ENCODE measurements at places on chromosomes 1 and 21.

DNA sequence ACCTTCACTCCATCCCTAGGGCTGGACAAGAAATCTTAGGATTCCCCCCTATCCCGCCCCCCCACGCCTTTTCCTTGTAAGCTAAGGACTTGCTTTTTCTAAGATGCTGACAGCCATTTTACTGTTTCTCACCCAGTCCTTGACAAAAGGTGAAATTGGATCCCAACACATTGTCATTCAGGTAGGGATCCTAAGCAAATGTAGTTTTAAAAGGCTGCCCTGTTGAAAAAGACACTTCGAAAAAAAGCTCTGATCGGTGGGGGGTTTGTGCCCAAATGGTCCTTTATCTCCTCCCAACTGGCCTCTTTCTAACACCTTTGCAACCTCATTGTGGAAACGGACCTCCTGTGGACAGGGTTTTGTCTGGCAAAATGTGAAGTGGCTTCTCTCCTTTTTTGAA, 2.9 kb downstream of the CACHD1 start:
- DNase-seq, result no peak

- DNase-seq, result no peak
These were observed 10.3 kb downstream of the ZBTB40 start for GRCh38 chr1:22461678-22462527.

DNA sequence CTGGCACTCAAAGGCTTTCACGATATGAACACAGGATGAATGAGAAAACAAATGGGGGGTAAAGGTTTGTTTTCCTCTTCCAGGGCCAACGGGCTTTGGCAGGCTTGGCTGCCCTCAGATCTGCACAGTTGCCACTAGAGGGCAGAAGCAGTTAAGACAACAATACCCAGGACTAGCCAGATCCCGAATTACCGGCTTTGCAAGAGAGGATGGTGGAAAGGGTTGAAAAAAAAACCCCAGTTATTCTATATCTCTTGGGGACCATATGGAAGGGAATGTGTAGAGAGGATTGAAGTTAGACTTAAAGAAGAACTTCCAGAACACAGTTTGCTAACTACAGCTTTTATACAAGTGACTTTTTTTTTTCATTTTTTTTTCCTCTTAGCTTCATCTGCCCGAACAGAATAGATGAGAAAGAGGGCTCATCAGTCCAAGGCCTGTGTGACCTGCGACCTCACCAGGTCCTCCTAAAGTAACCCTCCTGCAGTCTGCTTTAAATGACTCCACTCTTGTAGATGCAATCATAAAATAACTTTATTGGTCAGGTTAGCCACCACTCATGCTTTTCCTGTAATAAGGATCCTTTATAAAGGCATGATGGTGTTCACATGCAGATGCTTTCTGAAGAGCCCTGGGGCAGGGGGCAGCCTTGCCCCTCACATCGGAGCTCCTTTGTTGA, 10.7 kb downstream of the FMOD start:
- DNase-seq, result peak; percentile 36

DNA sequence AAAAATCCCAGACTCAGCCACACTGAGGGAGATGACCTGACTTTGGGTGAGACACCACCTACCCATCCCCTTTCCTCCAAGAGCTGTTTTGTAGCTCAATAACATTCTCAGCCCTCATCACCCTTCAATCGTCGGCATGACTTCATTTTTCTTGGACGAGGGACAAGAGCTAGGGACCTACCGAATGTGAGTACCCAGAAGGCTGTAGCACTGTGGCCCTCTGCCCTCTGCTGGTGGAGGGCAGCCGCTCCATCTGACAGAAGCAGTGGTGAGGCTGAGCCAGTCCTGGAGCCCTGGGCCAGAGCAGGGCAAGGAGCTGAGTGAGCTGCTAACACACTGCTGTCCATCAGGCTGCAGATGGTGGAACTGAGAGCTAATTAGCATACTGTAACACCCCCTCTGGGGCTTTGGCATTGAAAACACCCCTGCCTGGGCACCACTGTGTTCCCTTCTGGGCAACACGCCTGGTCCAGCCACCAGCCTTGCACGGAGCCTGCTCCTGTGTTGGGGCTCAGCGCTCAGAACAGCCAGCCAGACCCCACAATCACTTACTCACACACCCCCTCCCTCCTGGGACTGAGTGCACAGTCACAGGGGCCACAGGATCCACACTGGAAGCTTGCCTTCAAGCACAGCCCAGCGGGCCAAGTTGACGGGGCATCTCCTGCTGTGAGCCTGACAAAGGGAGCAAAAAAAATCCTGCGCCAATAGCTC, 18.3 kb upstream of the ALPL start:
- no peak for DNase-seq

GRCh38 chr1:2953688-2954285, 67.5 kb upstream of the ACTRT2 start:
- DNase-seq, result no peak

- DNase-seq, result no peak
These were observed 27.9 kb downstream of the MATN1 start for GRCh38 chr1:30695439-30695841.

DNA sequence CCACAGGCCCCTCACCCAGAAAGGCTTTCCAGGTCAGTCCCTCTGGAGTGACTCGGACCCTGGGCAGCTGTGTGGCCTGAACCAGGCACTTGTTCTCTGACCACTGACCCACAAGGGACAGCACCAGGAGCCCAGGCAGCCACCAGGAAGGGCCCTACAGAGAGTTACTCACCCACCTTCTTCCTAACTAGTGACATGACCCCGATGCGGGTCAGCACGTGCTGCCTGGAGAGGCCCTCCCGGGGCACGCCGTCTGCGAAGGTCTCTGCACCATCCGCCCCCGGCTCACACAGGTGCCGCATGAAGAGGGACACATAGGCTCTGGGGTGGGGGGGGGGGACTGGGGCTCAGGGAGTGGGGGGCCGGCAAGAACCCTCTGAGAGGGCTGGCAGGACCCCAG, 55.8 kb downstream of the CHD5 start:
- no peak for DNase-seq

GRCh38 chr21:27647401-27647800, 680.5 kb upstream of the ADAMTS5 start:
- DNase-seq, result no peak

GRCh38 chr1:13763222-13763621, 63.2 kb downstream of the PRDM2 start:
- no peak for DNase-seq

GRCh38 chr1:160251687-160252526, 10.4 kb downstream of the DCAF8 start:
- peak; percentile 34 for DNase-seq

GRCh38 chr1:145855426-145855948, 3.4 kb downstream of the PIAS3 start:
- no peak for DNase-seq

DNA sequence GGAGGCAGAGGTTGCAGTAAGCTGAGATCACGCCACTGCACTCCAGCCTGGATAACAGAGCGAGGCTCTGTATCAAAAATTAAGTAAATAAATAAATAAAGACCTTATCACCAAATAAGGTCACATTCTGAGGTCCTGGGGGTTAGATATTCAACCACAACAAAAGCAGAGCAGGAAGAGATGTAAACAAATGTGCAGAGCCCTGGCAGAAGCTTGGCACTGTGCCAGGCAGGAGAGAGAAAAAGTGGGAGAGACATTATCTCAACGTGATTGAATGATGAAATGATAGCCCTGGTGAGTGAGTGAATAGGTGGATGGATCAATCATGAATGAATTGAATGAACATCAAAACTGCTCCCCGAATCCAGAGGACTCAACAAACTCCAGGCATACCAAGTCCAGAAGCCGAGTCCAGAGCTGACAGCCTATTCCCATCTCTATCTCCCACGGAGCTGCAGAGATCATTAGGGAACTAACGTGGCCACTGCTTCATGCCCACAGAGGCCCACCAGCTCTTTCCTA, 150.7 kb downstream of the TOMM20 start:
- no peak for DNase-seq

DNA sequence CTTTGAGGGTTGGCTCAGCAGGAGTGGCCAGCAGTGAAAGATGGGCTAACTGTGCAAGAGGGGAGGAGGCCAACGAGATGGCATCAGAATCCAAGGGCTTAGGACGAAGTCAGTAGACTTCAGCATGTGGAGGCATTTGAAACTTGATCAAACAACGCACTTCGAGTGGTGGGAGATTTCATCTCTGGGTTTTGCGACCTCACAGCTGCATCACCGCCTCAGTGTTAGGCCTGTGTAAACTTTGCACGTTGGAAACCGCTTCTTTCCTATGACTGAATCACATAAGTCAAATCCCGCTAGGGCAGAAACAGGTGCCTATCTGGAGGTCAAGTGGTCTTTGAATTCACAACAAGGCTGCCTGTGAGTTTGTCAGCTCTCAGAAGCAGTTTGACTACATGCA, 17.8 kb downstream of the TFF3 start:
- no peak for DNase-seq

GRCh38 chr1:35850716-35851115, 32.3 kb upstream of the AGO1 start:
- no peak for DNase-seq

GRCh38 chr1:216051071-216051470, 372.2 kb downstream of the USH2A start:
- DNase-seq, result no peak

DNA sequence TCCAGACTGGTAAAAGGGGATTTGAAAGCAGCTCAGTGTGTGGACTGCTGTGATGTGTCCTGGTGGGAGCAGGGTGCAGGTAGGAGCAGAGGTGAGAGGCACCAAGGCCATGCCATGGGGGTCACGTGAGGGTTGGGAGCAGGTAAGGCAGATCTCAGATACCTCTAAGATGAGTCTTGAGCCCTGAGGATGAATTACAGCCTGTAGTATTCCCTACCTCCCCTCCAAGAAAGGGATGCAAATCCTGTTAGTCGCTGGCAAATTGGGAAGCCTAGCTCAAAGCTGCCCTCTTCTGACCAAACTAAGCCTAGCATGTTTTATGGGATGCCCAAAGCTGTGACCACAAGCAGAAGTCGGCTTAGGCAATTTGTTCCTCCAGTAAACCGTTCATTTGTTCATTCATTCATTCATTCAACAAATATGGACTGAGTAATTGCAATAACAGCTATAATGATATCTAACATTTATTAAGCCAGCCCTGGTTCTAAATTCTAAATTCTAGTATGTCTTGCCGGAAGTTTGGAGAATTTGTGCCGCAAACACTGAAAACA, 3.9 kb upstream of the NUAK2 start:
- peak; percentile 25 for DNase-seq

- DNase-seq, result no peak
These were observed 139.5 kb upstream of the KCNK2 start for GRCh38 chr1:214943054-214943453.

GRCh38 chr1:242205622-242206489, 207.0 kb upstream of the MAP1LC3C start:
- DNase-seq, result no peak

- DNase-seq, result no peak
These were observed 12.0 kb upstream of the NRAS start for GRCh38 chr1:114728553-114728952.

GRCh38 chr1:84855691-84856630, 37.0 kb downstream of the LPAR3 start:
- no peak for DNase-seq

DNA sequence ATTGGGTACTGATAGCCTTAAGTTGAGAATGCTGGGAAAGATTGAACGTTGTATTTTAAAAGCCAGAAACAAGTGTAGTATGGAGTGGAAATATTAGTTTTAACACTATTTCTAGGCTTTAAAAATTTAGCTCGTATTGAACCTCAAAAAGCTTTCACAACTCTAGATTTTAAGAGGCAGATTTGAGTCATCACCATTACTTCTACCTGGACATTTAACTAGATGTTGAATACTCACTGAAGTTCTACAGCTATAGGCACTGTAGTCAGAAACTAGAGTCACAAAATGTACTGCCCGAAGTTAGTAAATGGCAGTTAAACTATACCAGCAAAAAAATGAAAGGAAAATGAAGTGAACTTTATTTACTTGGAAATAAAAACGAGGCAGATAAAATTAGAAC, 96.5 kb downstream of the NEK7 start:
- no peak for DNase-seq

DNA sequence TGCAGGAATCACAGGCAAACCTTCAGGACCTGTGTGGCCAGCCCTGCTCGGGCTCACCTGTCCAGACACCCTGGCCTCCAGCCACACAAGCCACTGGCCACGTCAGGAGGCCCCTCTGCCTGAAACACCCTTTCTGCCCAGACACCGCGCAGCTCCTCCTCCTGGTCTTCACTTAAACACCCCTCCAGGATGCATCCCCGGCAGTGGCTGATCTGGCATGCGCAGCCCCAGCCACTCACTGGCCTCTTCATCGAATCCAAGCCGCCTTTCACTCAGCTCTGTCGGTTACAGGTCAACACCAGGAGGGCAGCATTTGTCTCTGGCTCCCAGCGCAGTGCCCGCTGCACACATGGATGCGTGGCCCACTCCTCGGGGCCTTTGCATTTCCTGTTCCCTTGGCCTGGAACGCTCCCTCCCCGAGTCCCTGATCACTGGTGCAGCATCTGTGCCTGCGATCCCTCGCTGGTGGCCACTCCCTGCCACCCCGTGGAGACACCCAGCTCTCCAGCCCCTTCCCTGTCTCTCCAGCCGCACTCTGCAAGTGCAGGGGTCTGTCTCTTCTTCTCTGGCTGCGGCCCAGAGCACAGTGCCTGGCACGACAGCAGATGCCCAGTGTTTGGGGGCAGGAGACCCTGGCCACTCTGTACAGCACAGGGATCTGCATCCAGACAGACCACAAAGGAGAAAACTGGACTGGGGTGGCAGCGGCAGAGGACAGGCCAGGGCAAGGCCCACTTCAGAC, 9.4 kb downstream of the TPRG1L start:
- no peak for DNase-seq

GRCh38 chr1:17263936-17264335, 15.0 kb downstream of the PADI3 start:
- DNase-seq, result no peak

GRCh38 chr1:183244466-183244865, 58.4 kb downstream of the LAMC2 start:
- DNase-seq, result no peak

DNA sequence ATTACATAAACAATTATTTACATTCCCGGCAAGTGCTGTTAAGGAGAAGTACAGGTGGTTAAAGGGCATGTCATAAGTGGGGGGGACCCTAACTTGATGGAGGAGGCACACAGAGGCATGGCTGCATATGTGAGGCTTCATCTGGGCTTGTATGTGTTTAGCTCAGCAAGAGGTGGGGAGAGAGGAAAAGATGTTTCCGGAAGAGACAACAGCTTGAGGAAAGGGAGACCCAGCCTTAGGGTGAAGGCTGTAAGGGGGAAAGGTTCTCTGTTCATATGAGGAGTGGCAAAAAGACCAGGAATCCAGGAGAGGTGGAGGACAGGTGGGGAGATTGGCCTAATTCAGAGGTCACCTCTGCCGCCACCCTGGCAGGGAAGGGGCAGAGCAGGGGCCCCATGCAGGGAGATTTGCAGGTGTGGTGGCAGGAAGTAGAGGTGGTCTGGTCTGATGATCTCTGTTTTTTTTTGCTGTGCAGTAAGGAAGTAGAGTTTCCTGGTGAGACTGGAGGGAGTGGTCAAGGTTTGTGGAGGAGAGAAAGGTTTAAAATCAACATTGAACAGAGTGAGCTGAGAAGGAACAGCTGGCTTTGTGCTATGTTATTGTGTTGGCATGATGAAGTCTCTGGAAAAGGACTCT, 9.0 kb downstream of the TRAF5 start:
- DNase-seq, result no peak

Data from effector CD8-positive, alpha-beta T cell (primary cell).